ENCODE measurements at places on chromosomes 12 and 14. TPM values are rescaled to one million over a fixed set of nuclear protein-coding genes. Genes with fewer than 3 reads are reported as not detected.

Gene TAS2R20
- total RNA-seq, result 5.5 TPM

Gene OAS2
- 5.6 TPM for total RNA-seq

Gene SLC17A8
- total RNA-seq, result not detected

Gene PAH
- total RNA-seq, result not detected

Gene SOCS2
- 45.1 TPM for total RNA-seq

Gene DMAC2L
- total RNA-seq, result 3.5 TPM

Gene KRT3
- not detected for total RNA-seq

Gene ASCL1
- total RNA-seq, result not detected

Gene PLCZ1
- not detected for total RNA-seq

Gene TEX52
- not detected for total RNA-seq

Gene ERO1A
- total RNA-seq, result 49.7 TPM

Gene TMEM52B
- total RNA-seq, result 3.5 TPM

Gene MGP
- 10.6 TPM for total RNA-seq

Gene GNG2
- 4.3 TPM for total RNA-seq

Gene LIN7A
- 10.4 TPM for total RNA-seq

Gene CACNA2D4
- total RNA-seq, result 0.97 TPM

Gene SLC16A7
- total RNA-seq, result 31.2 TPM

Gene LRP1-AS
- total RNA-seq, result not detected

Gene BHLHE41
- 6.8 TPM for total RNA-seq

Gene GPR65
- total RNA-seq, result 0.32 TPM

Gene TAS2R13
- 3.9 TPM for total RNA-seq

Gene AMIGO2
- 62.2 TPM for total RNA-seq

Gene CAPZA3
- not detected for total RNA-seq

Gene KRT80
- 0.32 TPM for total RNA-seq

Gene MUCL1
- not detected for total RNA-seq

Gene ENDOU
- not detected for total RNA-seq

Gene TAC3
- total RNA-seq, result 0.43 TPM

Gene KRT86
- under 0.01 TPM for total RNA-seq

Gene PMCH
- not detected for total RNA-seq

Gene MMP14
- 327 TPM for total RNA-seq

Gene ACRBP
- total RNA-seq, result 0.64 TPM

Gene TMEM30B
- not detected for total RNA-seq

Gene CTDSP2
- 64.8 TPM for total RNA-seq

Gene RNASE3
- total RNA-seq, result not detected

All from fibroblast of villous mesenchyme (primary cell).